ENCODE measurements at places on chromosomes 13 and 19.

- DNase-seq: no peak
Observed at GRCh38 chr13:30639671-30640070, 22.0 kb downstream of the USPL1 start.

GRCh38 chr19:13869281-13869680, 7.7 kb upstream of the NANOS3 start:
- no peak for DNase-seq

GRCh38 chr13:40966298-40966697, 52.8 kb downstream of the ELF1 start:
- no peak for DNase-seq

- DNase-seq: no peak
Observed at GRCh38 chr19:55146078-55146704, 2.8 kb downstream of the TNNT1 start.

GRCh38 chr13:96766306-96766705, 228.0 kb downstream of the OXGR1 start:
- DNase-seq: no peak

DNA sequence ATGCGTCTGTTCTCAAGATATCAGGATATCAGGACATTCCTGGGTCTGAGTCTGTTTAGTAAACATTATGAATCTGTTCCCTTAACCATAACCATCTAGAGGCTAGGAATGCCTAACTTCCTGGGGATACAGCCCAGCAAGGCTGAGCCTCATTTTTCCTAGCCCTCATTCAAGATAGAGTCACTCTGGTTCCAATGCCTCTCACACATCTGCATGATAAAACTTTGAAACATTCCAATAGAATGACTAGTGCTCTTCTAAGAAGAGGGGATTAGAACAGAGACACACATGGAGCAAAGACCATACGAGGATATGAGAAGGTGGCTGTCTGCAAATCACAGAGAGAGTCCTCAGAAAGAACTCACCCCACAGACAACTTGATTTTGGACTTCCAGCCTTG, 20.6 kb upstream of the CABP5 start:
- DNase-seq: no peak

DNA sequence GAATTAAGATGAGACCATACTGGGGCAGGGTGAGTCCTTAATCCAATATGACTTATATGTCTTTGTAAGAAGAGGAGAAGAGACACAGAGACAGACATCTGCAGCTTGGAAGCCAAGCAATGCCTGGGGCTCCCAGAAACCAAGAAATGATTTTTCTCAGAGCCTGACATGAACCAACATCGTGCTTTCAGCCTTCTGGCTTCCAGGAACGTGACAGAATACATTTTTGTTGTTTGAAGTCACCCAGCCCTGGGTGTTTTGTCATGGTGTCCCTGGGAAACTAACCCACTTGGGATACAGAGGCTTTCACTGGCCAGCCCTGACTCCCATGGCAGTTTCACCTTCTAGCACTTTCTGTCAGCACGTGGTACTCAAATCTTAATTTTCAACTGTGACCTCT, 95.3 kb upstream of the SLC10A2 start:
- DNase-seq: no peak

GRCh38 chr19:45079911-45080370, 881 bp downstream of the GEMIN7 start:
- DNase-seq: no peak

DNA sequence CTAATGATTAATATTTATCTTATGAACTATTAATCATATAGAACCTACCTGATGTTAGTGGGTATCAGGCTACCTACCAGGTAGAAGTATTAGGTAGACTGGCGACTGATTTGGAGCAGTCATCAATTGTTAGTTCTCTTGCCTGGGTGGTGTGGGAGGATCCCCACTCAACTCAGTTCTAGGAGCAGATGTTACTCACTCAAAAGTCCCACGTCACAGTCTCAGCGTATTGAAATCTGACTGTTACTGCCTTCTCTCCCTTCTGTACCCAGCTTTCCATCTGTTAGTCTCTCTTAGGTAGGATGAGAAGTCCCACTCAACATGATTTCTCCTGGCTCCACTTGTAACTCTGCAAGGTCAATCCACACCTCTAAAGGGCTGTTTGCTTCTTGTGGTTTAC, 102.7 kb downstream of the OLFM4 start:
- DNase-seq: no peak

DNA sequence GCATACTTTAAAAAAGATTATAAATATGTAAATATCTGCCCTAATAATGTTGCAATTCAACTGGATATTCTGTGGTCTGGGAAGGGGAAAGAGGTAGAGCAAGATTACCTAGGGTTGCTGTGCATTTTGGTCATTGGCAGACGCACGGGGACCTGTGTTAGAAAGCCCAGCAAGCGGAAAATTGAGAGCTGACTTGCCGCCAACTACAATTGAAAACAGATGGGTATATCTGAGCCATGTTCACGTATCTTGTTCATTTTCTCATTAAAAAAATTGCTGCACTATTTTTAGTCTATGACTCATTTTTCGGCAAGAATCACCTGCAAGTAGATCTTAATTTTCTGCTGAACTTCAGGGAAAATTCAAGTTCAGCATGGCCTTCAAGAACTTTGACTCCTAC, 308.5 kb upstream of the TMTC4 start:
- no peak for DNase-seq

GRCh38 chr13:30289533-30289932, 17.8 kb downstream of the KATNAL1 start:
- DNase-seq: no peak

DNA sequence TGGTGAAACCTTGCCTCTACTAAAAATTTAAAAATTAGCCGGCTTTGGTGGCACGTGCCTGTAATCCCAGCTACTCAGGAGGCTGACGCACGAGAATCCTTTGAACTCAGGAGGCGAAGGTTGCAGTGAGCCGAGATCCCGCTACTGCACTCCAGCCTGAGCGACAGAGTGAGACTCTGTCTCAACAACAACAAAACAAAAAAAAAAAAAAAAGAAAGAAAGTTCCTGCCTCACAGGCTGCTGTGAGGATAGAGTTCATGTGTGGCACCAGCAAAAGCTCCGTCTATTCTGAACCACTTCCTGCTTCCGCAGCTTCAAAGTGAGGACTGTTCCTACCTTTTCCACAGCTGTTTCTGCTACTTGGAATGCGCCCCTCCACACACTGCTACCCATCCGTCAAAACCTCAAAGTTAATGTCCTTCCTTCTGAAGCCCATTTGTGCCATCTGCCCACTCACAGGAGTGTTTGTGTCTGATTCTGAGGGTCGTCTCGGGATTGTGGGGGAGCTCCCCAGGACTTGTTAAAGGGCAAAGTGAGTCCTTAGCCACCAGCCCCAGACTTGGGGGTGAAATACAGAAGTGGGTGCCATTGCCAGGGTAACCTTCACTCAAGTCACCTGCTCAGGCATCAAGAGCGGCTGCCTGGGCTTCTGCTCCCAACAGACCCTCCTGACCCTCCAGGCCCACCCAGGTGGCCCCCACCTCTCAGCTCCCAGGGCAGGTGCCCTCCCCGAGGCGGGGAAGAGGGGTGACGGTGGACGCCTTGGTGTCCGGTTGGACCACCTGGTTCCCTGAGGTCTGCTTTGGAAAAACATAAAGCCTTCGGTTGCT, 2.9 kb downstream of the MFSD12 start:
- DNase-seq: peak; percentile 41

GRCh38 chr19:23393121-23393520, 2.1 kb downstream of the ZNF91 start:
- no peak for DNase-seq

DNA sequence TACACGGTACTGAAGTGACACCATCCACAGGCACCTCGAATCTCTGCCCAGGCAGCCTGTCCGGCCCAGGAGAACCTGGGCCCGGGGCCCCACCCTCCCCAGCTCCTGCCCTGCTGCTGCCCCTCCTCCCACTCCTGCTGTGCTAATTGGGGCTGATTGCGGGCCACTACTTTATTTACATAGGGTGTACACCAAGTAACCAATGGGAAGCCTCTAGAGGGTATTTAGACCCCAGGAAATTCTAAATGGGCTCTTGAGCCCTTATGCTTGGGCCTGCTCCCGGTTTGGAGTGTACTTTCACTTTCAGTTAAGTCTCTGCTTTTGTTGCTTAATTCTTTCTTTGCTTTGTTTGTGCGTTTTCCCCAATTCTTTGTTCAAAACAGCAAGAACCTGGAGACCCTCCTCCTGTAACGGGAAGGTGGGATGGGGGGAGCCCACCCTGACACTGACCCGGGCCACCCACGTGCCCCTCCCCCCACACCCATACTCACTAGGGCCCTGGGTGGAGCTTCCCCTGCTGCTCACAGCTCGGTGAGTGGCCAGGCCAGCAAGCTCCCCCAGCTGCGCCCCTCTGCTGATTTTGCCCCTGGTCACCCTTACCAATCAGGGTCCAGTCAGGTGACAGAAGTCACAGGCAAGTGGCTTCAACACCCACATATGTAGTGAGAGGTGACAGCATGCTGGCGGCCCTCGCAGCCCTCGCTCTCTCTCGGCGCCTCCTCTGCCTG, 9.4 kb downstream of the SCGB2B2 start:
- DNase-seq: no peak

- no peak for DNase-seq
Observed at GRCh38 chr19:35650581-35650980, 2.5 kb downstream of the COX6B1 start.

DNA sequence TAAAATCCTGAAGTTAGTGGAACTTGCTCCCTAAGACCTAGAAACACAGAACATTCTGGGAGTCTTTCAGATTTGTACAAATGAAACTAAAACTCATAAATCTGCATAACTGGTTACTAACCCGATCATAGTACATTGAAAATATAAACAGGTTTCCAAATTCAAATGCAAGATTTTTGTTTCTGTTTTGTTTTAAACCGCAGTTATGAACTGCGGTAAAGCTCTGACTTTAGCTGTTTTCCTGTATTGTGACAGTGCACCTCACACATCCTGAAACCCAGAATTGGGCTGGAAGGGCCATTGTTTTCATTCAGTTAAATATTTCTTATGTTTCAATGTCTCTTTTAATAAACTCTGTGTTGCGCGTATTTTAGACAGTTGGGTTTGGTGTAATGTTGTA, 204.7 kb downstream of the SHISA2 start:
- peak; percentile 47 for DNase-seq

DNA sequence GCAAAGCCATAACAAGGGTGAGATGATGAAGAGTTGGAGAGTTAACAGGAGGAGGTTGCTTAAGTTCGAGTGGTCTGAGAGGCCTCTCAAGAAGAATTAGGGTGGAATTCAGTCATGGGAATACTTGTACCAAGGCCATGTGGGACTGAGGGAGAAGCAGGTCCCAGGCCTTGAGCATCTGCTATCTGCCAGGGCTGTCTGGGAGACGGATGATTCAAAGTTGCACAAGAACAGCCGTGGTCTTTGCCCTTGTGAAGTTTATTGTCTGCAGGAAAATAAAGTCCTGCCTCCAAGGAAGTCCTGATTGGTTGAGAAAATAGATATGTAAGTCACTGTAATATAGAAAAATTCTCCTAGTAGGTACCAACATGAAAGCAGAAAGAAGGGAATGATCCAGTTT, 178.8 kb upstream of the RFC3 start:
- no peak for DNase-seq

DNA sequence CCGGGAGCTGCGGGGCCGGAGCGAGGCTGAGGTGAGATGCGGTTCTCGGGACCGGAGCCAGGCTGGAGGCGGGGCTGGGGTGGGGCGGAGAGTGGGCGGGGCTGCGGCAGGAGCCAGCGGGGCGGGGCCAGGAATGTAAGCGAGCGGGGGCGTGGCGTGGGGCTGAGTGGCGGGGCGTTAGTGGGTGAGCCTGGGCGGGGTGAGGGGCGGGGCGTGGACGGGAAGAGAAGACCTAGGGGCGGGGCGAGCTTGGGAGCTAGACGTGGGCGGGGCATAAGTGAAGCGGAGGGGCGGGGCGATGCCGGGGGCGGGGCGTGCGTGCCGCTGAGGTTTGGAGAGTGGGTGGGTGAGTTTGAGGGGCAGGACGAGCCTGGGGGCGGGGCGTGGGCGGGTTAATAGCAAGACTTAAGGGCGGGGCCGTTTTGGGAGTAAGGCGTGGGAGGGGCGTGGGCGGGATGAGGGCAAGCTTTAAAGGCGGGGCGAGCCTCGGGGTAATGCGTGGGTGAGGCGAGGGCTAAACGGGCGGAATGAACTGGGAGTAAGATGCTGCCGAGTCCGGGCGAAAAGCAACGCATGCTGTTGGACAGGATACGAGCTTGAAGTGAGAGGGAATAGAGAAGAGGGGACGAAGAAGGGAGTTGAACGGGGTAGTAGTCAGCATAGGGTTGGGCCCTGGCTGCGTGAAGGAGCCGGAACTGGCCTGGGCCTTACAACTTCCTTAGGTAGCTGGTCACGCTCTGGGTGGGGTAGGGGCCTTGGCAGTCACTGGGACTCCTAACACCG, 572 bp downstream of the SNAPC2 start:
- DNase-seq: peak; percentile 99

DNA sequence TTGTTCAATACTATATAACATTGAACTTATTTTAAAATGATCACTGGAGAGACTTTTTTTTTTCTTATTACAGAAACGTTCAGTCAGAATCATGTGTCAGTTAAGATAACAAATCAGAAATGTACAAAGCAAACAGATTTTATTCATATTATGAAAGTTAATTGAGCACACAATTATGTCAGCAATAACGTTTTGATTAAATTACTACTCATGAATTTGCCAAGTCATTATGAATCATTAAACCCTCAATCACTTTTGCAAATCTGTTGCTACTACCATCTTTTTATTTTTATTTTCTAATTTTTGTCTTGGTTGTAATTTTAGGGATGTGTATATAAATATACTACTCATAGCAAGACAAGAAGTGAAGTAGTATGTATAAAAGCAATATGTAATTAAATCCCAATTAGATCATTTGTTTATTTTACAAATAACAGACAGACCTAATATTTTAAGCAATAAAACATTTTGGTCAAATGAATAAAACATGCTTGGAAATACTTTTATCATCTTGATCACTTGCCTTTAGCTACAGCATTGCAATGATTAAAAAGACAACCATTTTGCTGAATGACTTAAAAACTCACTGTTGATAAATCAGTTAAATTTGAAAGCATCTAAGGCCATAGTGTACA, 893.4 kb upstream of the MIR17HG start:
- no peak for DNase-seq

DNA sequence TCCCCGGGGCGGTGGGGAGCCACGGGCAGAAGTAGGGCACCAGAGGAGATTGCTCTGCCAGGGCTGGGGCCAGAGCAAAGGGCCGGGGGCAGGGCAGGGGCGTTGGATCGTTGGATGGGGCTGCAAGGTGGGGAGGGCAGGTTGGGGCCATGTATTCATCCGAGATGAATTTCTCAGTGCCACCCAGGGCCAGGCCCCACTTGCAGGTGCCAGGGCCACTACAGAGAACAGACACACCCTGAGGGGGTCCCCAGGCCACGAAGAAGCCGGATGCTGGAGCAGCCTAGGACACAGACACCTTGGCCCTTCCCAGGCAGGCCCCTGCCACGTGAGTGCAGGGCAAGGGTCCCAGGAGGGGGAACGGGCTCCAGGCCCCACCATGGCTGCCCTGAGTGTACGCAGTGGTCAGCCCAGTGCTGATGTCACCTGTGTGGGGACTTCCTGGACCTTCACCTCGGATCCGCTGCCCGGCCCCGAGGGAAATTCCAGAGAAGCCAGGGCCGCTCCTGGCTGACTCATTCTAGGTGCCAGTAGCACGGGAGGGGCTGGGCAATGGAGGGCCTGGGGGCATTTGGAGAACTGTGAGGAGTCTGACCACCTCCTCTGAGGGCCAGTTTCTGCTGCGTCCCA, 9.6 kb upstream of the SBNO2 start:
- DNase-seq: no peak

GRCh38 chr19:27671876-27672275, 1541.1 kb downstream of the UQCRFS1 start:
- no peak for DNase-seq

GRCh38 chr13:77374786-77375185, 47.9 kb upstream of the MYCBP2 start:
- DNase-seq: no peak

GRCh38 chr19:58181902-58182576, 822 bp upstream of the ZNF274 start:
- DNase-seq: peak; percentile 42
